ENCODE measurements at places on chromosomes 4 and X. TPM values are rescaled to one million over a fixed set of nuclear protein-coding genes. Genes with fewer than 3 reads are reported as not detected.

NUDT10 gene
- 6.3 TPM for total RNA-seq

CT83 gene
- not detected for total RNA-seq

ZAR1 gene
- under 0.01 TPM for total RNA-seq

P2RY4 gene
- not detected for total RNA-seq

REELD1 gene
- not detected for total RNA-seq

SULT1E1 gene
- total RNA-seq = 0.33 TPM

MAGEA12 gene
- total RNA-seq = not detected

SPANXA1 gene
- not detected for total RNA-seq

MAPK10 gene
- 21.1 TPM for total RNA-seq

TEC gene
- 1.3 TPM for total RNA-seq

CDKL5 gene
- total RNA-seq = 5.5 TPM

ADH1C gene
- 0.44 TPM for total RNA-seq

ATOH1 gene
- total RNA-seq = not detected

MAGEE2 gene
- not detected for total RNA-seq

IL2 gene
- total RNA-seq = not detected

C4orf50 gene
- total RNA-seq = not detected

RTL9 gene
- 0.11 TPM for total RNA-seq

ALB gene
- 0.12 TPM for total RNA-seq

TLL1 gene
- under 0.01 TPM for total RNA-seq

TMEM271 gene
- not detected for total RNA-seq

TCP11X1 gene
- total RNA-seq = not detected

MAGEE1 gene
- total RNA-seq = 1.6 TPM

MEPE gene
- total RNA-seq = not detected

ERAS gene
- not detected for total RNA-seq

CSAG3 gene
- total RNA-seq = not detected

MAOA gene
- total RNA-seq = 5.5 TPM

COL4A5 gene
- 57.7 TPM for total RNA-seq

FGFBP1 gene
- total RNA-seq = not detected

SPATA18 gene
- 4.4 TPM for total RNA-seq

CCDC110 gene
- total RNA-seq = 2.0 TPM

PRAF2 gene
- 9.1 TPM for total RNA-seq

AGA gene
- 87.2 TPM for total RNA-seq

RPA4 gene
- total RNA-seq = 1.00 TPM

AMER1 gene
- total RNA-seq = 1.2 TPM

CFI gene
- 3.0 TPM for total RNA-seq

ADGRG4 gene
- not detected for total RNA-seq

FAAH2 gene
- not detected for total RNA-seq

MMRN1 gene
- 0.77 TPM for total RNA-seq

SERPINA7 gene
- total RNA-seq = not detected

EPHA5 gene
- total RNA-seq = 2.9 TPM

MAGEA2 gene
- not detected for total RNA-seq

FGFBP2 gene
- total RNA-seq = not detected

GJB1 gene
- not detected for total RNA-seq
